COLO829 (cell line): ENCODE measurements at places on chromosomes 16 and 17.

DNA sequence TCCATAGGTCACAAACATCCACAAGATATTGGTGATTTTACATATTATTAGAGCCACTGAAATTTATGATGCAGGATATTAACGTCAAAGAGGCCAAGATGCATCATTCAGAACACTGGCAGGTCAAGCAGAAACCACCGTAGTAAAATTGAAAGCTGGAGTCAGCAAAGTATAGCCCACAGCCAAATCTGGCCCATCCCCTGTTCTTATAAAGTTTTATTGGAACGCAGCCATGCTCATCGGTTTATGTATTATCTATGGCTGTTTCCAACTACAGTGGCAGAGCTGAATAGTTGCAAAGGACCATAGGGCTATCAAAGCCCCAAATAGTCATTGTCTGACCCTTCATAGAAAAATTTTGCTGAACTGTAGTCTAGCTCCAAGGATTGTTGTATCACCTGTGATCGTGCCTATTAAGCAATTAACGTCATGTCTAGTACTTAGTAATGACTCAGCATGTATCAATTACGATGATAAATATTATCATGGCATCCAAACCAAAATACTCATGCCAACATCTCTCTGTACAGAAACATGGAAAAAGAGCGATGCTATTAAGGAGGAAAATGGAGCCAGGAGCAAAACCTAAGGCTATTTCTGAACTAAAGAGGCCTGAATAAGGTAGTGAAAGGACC lies 165.6 kb downstream of the IRX3 start:
- no peak for DNase-seq

DNA sequence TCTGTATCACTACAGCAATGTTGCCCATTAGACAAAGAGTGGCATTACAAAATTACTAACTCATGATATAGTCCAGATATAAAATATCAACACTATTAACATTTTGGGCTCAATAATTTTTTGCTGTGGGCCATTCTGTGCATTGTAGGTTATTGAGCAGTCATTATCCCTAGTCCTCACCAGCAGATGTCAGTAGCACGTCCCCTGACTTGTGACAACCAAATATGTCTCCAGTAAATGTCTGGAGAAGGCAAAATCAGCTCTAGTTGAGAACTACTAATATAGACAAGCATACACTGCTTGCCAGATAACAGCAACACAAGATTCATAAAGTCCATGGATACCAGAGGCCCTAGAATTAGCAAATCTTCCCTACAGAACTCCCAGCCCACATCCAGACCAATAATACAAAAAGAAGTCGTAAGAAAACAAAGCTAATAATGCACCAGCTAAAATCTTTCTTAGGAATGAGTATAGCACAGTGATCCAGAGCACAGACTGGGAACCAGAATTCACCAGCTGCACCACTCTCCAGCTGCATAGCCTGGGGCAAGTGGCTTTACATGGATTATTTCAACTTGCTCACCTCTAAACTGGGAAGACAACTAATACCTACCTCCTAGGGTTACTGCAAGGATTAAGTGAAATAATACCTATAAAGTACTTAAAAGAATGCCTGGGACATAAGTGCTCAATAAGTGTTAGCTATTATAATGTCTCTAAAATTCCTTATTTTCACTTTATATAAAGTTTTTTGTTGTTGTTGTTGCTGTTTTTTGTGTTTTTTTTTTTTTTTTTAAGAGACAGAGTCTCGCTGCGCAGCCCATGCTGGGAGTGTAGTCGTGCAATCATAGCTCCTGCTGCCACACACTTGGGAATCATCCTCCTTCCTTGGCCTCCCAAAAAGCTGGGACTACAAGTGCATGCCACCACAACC lies 23.7 kb downstream of the HELZ start:
- no peak for DNase-seq

DNA sequence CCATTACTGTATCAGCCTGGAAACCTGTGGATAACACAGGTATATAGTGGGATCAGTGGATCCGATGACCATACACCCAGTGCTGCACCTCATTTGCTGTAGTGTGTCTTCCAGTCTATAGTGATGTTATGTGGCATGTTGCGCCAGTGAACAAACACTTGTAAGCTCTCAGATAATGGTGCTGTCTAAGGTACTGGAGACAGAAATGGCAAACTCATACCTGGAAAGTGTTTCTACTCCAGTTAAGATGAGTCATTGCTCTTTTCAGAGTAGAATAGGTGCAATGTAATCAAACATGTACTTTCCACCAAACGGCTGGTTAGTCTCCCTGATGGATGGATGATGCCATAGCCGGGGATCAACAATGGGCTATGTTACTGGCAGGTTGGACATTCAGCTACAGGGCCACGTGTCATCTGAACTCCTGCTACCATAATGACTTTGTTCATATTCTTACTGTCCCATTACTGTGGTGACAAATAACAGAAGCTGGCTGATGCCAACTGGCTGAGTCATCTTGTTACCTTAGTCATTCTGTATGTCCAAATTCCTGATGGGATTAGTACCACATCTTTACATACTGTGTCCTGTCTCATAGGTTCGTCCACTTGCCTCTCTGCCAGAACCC lies 6.3 kb downstream of the CCL11 start:
- no peak for DNase-seq

DNA sequence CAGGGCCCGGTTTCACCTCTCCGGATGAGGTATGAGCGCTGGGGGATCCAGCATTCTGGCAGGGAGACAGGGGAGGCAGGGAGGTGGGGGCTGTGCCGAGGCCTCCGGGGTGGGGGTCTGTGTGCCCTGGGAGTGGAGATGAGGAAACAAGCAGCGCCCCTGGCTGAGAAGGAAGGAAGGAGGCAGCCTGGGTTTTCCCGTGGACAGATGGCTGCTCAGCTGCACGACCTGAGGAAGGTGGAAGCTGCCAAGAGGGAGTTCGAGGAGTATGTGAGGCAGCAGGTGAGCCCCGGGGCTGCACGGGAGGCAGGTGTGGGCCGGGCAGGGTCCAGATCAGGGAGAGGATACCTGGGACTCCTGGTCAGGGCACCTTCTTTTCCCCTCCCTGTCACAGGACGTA lies 4.3 kb downstream of the RNF112 start:
- DNase-seq: no peak

GRCh38 chr16:71807905-71808592 lies 585 bp downstream of the AP1G1 start:
- no peak for DNase-seq

DNA sequence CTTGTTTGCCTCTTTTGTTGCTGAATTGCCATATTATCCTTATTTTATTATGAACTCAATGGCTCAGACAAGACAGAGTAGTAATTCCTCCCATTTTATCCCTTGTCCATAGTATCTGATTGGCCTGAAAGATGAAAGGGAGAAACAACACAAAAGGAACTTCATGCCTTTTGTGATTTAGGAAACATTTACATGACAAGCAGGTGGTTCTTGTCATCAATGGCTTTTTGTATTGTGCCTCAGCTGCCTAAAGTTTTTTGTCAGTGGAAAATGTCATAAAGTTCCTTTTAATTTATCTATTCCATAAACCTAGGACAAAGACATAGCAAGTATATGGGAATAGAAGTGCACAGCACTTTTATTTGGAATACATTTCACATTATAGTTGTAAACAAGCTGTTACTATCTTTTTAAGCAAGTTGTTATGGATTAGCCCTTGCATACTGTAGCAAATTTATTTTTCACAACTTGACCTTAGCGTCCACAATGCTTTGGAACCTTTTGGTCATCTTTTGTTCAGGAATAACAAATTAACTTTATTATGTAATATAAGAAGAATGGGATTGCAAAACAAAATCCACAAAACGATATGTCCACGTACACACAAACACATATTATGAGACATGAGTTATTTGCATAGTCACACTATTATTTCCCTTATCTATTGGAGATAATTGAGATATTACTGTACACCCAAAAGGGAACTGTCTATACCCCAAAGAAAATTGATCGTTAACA lies 12.4 kb upstream of the MPHOSPH6 start:
- DNase-seq: no peak

DNA sequence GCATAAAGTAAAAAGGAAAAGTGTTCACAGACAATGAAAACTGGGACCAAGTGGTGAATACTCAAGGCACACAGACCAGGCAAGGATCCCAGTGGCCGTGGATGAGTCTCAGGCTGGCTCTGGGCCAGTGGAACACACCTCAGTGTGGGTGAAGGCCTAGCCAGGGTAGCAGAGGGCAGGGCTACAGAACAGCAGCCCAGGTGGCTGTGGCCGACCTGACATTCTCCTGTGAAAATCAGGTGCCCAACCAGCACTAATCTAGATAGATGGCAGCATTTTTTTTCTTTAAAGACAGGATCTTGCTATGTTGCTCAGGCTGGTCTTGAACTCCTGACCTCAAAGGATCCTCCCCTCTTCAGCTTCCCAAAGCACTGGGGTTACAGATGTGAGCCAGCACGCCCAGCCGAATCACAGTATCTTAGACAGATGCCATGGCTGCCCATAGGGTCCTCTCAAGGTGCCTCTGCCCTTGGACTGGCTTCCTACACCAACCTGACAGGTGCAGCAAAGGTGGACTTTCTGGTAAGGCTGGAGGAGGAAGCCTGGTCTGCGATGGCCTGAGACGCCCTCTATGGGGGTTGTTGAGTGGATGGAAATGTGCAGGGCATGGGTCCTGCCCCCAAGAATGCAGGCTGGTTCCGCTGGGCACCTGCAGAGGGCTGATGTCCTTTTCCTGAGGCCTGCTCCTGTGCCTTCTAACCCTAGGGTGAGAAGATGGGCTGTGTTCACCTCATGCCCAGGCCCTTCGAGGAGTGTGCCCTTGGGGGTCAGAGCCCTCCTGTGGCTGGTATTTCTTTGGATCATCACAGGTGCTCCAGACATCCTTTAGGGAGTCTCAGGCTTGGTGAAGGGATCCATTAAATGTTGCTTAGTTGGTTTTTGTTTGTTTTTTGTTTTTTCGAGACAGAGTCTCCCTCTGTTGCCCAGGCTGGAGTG lies 3.8 kb upstream of the P4HB start:
- no peak for DNase-seq

GRCh38 chr17:41647940-41648410 lies 23.6 kb upstream of the KRT17 start:
- peak; percentile 74 for DNase-seq

- no peak for DNase-seq
Observed at GRCh38 chr16:84176192-84177053, 10.4 kb downstream of the TAF1C start.

DNA sequence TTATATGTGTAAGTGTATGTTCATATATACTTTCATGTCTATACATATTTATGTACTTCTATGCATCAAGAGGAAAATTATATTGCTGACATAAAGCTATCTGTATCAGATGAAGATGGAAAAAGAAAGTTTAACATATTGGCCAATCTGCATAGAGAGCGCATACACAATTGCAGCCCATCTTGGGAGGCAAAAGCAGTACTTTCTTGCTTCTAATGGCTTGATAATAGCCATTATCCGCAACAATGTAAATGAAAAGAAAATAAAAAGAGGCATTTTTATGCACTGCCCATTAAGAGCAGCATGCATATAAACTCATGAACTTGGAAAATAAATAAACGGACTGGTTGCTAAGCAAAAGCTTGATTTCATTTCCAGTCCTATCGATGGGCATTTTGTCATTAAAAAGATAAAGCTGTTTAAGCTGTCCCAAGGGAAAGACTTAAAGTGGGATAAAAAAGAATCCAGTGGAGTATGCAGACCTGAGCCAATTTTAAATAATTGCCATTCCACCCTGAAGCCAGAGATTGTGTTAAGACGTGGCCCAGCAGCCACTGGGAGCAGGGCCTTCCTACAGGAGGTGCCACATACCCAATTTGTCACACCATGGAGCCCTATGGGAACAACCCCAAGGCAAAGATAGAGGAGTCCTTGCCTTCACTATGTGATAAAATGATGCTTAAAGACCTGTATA lies 183.6 kb upstream of the CDH11 start:
- no peak for DNase-seq

GRCh38 chr17:34384271-34384670 lies 21.2 kb upstream of the CCL1 start:
- no peak for DNase-seq

GRCh38 chr17:14209215-14209614 lies 27.4 kb downstream of the CDRT15 start:
- DNase-seq: peak; percentile 14

- DNase-seq: no peak
Observed at GRCh38 chr16:69626256-69626655, 60.5 kb downstream of the NFAT5 start.
